ENCODE measurements at places on chromosomes 4 and X. TPM values are rescaled to one million over a fixed set of nuclear protein-coding genes. Genes with fewer than 3 reads are reported as not detected.

NRK gene
- total RNA-seq, result 4.5 TPM

DNA sequence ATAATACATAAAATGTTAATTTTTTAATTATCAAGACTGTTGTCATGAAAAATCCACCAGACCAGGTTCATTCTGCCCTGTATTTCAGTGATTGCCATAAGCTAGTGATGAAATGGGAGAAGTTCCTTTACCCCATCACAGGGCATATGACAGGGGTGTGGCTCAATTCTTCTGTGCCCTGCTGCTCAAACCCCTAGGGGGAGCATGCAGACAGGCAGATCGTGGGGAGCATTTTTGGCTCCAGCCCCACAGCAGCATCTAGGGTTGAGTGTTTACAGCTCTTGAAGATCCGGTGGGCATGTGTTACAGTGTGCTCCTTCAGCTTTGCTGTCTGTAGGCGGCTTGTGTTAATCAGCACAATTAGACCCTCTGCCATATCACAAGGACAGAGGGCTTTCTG is 700.7 kb downstream of the PCDH18 start:
- no peak for DNase-seq

DNA sequence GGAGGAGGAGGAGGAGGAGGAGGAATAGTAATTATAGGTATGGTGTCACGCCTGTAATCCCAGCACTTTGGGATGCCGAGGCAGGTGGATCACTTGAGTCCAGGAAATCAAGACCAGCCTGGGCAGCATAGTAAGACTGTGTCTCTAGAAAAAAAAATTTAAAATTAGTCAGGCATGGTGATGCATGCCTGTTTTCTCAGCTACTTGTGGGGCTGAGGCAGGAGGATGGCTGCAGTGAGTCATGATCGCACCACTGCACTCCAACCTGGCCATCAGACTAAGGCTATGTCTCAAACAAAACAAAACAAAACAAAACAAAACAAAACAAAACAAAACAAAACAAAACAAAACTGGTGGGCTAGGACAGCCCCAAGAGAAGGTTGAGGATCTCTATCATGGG is 3.0 kb downstream of the STARD8 start:
- DNase-seq, result no peak

GRCh38 chr4:6943885-6944225 is 34.2 kb downstream of the TBC1D14 start:
- no peak for DNase-seq

GRCh38 chrX:10166248-10166716 is 9.5 kb downstream of the CLCN4 start:
- DNase-seq, result no peak

GRCh38 chrX:153925387-153925738 is 701 bp downstream of the ARHGAP4 start:
- DNase-seq, result no peak

SSX3 gene
- 26.1 TPM for total RNA-seq

PWWP3B gene
- 85.8 TPM for total RNA-seq

DNA sequence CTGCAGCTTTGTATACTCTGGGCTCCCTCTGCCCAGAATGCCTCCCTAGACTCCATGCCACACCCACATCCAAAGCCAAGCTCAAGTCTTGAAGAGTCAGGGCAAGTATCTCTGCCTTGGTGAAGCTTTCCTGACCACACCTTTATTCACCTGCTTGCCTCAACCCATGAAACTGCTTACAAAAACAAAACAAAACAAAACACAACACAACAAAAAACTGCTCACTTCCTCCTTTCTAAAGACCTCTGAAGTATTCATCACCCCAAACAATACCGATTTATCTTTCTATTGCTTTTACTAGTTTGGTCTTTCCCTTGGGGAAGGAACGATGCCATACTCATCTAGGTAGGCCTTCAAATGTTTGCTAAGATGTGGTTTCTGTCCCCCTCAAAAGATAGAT is 45.0 kb downstream of the TMEM165 start:
- DNase-seq, result no peak

GRCh38 chr4:23887989-23888388 is 1.9 kb downstream of the PPARGC1A start:
- DNase-seq, result peak; percentile 40

- no peak for DNase-seq
Measured at GRCh38 chr4:132299841-132300240, 849.3 kb upstream of the PCDH10 start.

DNA sequence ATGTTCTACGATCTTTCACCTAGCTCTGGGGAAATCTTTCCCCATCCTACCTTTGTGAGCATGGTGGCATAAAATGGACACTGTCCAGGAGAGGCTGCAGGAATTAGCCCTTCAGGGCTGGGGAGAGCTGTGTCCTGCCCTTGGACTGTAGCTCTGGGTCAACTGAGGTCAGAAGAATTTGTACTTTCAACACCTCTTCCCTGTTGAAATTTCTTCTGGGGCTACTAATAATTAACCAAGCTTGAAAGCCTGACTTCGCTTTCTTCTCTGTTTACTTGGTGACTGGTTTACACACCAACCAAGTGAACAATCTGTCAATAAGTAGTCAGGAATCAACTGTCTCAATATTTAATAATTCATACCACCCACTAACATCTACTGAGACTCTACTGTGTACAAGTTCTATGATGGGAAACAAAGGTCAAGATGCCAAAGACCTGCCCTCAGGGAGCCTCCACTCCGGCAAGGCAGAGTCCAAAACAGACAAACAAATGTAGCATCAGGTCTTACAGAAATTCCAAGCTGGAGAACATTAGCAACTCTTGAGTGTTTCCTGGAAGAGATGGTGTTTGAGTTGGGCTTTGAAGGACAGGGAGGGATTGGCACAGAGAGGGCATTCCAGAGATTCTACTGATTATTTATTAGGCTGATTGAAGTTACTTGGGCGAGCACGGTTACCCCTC is 113.1 kb downstream of the ENPP6 start:
- no peak for DNase-seq

MUC7 gene
- not detected for total RNA-seq

DNA sequence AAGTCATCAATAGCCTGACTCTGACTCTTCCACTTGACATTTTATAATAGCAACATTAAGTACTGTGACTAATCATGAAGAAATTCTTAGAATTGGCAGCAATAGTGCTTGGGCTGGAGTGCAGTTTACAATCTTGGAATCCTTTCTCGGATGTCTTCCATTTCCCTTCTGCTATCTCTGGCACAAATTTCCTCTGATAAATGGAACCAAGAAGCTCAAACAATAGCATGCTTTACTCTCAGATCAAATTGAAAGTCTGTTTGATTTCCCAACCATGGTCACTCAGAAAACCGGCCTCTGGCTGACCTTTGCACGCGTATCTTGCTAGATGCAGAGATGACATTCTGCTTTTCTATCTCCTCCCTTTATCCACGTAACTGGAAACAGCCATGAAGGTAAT is 99.0 kb upstream of the SPANXC start:
- no peak for DNase-seq

GRCh38 chr4:185384930-185385331 is 10.8 kb downstream of the LRP2BP start:
- no peak for DNase-seq

GRCh38 chr4:60847614-60848013 is 352.5 kb upstream of the ADGRL3 start:
- no peak for DNase-seq

CD38 gene
- total RNA-seq, result 0.68 TPM

All from testis (tissue), 5 donors.